ENCODE measurements at places on chromosomes 2 and 18. TPM values are rescaled to one million over a fixed set of nuclear protein-coding genes. Genes with fewer than 3 reads are reported as not detected.
A peak's percentile ranks its signal among the peaks of the same experiment; 100 is the strongest.

The STK11IP gene
- 9.0 TPM for total RNA-seq

- no peak for DNase-seq
Observed at GRCh38 chr18:7566244-7566566, 911 bp upstream of the PTPRM start.

The POTEJ gene
- not detected for total RNA-seq

DNA sequence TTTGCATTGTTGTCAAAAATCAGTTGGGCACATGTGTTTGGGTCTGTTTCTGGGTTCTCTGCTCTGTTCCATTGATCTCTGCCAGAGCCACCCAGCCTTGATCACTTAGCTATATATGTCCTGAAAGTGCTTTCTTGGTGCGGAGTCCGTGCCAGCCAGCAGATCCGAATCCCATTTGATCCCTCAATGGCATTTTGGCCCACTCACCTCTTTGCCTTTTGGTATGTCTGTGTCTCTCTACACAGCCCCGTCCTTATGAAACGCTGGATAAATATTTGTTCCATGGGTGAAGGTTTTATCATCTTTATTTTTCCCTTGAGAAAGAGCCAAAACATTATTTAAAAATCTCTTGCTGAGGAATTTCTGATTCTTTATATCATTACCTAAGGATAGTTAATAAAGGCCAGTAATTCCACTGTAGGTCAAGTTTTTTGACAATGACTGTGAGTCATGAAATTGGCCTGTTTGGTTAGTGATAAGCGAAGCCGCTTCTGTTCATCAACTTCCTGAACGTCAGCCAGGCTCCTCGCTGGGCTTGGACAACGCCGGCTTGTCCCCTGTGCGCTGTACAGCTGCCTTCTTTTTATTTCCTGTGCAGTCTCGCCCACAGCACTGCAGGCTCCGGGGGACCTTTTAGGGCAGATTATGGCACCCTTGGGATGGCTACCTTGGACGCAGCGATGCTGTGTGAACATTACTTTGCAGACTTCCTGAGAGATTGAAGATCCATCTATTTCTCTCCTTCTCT, 24.9 kb downstream of the MTCL1 start:
- no peak for DNase-seq

GRCh38 chr18:23992089-23992940, 22.2 kb upstream of the TTC39C start:
- no peak for DNase-seq

The LINC00305 gene
- total RNA-seq: not detected

DNA sequence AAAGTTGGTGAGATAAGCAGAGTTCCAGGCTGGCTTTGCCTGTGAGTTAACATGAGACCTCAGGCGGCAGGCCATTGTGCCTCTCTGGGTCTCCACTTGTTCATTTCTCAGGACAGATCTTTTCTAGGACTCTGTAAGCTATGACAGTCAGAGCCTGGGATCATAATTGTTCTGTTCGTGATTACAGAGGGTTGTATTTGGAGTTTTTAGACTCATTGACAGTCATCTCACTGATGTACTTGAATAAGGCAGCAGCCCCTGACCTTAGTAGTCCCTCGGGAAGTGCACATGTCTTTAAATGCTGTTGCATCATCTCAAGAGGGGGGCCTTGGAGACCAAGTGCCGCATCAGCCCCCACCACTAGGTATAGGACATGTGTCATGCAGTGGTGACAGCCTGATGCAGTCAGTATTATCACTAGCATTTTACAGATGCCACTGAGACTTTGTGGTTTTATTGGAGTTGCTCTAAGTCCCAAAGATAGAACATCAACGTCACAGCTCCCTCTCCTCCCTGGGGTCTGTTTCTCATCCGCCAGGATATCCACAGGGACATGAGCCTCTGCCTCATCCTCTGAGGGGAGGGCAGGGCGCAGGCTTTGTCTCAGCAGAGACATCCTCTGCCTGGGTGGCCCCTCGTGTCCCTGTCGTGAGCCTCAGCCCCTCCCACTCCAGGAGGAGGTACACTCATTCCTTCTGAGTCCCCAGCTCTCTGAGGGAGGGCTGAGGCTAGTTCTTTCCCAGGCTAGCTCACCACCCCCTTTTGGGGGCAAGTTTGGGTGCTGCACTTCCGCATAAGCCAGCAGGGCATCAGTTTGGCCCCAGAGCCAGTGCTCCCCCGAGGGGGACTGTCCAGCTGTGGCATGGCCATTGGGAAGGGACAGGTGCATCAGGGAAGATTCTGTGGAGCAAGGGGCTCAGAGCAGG, 14.1 kb downstream of the GLI2 start:
- no peak for DNase-seq

GRCh38 chr2:240225131-240225530, 84.7 kb upstream of the OTOS start:
- DNase-seq: peak; percentile 3

The ABI2 gene
- total RNA-seq: 17.4 TPM

The DLX1 gene
- total RNA-seq: not detected

DNA sequence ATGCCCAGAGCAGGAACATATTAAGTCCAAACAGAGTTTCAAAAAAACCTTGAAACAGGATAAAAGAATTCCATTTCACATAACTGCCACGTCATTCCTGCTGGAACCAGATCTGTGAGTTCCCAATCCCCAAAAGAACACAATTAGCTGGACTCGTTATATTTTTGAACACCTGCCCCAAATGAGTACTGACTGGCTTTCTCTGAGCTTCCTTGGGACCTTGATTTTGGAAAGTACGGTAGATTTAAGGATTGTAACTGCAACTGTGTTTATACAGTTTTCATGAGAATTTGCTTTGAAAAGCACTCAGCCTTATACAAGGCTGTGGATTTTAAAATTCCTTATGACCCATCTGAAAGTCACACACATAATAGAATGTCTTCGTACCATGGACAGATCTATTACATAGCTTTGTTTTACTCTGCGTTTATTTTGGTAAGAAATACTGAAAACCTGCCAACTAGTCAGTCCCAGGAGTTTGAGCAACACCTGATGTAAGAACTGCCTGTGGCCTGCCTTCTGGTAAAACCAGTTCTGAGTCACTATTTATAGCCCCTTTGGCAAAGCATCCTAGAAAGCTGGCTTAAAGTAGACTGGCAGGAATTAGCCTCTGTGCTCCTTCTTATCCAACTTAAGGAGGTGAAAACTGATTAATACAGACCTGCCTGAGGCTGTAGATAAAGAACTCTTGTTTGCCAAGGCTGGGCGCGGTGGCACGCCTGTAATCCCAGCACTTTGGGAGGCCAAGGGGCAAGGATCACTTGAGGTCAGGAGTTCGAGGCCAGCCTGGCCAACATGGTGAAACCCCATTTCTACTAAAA, 48.1 kb downstream of the MERTK start:
- DNase-seq: no peak

The FAM110C gene
- 10.1 TPM for total RNA-seq

- no peak for DNase-seq
Observed at GRCh38 chr2:205387350-205388055, 294.8 kb upstream of the NRP2 start.

The FZD7 gene
- 0.60 TPM for total RNA-seq

- no peak for DNase-seq
Observed at GRCh38 chr18:8366070-8366469, 243.2 kb upstream of the RAB12 start.

- DNase-seq: no peak
Observed at GRCh38 chr2:43190311-43191052, 35.9 kb downstream of the ZFP36L2 start.

The ZNF638 gene
- total RNA-seq: 73.4 TPM

DNA sequence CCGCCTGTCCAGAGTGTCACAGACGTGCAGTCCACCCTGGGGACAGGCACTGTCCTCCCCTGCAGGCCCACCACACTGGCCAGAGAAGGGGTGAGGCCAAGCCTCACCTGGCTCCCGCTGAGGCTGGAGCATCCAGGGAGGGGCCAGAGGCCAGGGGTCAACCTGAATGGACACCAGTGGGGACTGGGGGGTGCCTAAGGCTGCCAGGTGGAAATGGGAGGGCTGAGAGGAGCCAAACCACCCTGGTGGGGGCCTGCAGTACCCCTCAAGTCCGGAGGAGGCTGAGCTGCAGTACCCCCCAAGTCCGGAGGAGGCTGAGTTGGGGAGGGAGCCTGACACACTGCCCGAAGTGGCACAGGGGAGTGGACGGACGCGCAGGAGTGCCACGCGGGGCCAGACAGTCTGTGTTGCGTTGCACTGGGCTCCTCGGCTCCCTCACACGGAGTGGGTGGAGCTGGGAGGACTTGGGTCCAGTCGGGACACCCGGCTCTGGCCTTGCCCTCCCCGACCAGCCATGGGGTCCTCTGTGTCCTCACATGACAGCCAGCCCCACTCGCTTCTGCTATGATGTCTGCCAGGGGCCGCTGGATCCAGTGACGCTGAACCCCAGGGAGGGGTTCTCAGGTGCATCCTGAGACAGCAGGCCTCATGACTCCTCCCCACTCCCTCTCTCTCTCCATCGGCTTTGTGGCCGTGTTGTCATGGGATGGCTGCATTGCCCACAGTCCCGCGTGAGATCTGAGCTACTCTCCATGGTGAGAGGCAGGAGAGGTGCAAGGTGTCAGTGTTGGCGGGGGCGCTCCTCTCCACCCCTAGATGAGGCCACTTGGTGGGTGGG, 22.3 kb upstream of the GPC1 start:
- peak; percentile 64 for DNase-seq

DNA sequence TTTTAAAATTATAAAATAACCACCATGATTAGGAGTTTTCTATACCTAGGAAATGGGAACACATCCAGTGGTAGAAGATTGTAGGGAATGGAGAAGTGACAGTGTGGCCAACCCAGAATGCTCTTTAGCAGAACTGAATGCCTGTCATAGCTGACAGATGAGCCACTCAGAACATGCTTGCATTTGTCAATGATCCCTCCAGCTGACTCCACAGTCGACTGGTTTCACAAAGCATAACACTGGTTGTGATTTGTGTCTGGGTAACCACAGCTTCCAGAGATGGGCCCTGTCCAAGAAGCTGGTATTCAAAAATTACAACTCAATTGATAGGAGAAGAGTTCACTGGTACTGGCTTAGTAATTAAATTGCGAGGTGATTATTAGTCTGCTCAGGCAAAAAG, 9.0 kb upstream of the CTIF start:
- DNase-seq: no peak

DNA sequence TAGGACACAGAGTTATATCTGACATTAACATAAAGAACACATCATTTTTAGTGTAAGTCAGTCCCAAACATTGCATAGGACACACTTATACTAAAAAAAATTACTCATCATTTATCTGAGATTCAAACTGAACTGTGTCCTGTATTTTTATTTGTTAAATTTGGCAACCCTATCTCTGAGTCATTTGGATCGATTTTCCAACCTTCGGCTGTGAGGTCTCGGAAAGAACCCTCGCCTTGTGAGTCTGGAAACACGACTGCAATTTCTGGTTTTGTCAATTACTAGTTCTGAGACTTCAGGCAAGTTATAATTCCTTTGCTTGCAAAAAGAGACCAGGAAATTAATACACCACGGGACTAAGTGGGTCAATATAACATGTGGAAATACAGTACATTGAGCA, 14.0 kb downstream of the ATP8B1 start:
- DNase-seq: no peak

GRCh38 chr2:160574468-160575140, 81.0 kb upstream of the RBMS1 start:
- DNase-seq: no peak

DNA sequence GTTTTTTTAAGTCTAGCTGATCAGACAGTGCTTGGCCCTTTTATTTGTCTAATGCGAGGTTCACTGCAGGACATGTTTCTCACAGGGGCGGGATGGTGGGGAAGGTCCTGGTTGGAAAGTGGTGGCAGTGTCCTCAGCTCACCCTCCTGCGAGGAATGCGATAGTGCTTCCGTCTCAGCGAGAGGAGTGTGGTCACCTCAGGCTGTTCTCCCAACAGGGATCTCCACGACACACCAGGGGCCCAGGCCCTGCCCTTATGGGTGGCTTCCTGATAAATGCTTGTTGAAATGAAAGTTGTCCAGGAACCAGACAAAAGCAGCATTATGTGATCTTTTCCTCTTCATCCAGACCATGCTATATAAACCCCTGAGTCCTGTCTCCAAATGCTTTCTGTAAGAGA, 70.1 kb downstream of the BOLA3 start:
- no peak for DNase-seq

The SLC19A3 gene
- total RNA-seq: 4.6 TPM

DNA sequence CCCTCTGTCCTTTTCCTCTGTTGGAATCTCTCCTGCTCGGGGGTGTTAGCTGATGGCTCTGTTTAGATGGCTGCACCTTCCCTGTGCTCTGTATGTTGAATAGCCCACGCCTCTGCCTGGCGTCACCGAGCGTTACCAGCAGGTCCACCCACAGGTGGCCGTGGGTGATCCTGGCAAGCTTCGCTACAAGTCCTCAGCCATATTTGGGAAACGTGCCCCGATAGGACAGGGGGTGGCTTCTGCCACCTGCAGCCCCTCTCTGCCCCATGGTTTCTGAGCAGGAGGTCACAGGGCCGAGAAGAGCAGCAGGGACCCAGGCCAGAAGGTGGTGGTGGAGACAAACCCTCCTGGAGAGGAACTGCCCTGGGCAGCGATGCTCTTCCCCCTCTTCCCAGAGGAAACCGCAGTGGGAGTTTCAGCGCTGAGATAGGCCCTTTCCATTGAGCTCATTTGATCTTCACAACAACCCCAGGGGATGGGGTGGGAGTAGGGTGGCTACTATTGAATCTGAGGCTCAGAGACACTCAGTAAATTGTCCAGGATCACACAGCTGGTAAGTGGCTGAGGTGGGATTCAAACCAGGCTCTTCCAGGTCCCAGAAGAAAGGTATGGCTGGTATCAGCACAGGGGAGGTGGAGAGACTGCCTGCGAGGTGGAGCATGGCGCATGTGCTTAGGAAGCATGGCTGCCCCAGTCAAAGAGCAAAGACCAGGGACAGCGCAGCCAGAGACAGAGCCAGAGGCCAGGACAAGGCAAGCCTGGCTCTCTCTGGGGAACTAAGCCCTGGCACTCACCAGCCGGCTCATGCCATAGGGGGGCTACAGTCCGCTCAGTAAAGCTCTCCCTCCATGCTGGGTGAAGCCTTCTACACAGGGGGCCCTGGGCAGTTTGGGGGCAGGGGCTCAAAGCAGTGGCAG, 15.0 kb downstream of the NGEF start:
- DNase-seq: no peak

- no peak for DNase-seq
Observed at GRCh38 chr2:76256458-76257088, 545.9 kb upstream of the GCFC2 start.

The ASIC4 gene
- total RNA-seq: 0.04 TPM

- no peak for DNase-seq
Observed at GRCh38 chr18:43863180-43863579, 585.9 kb upstream of the SYT4 start.

GRCh38 chr2:241636182-241637017, 558 bp downstream of the THAP4 start:
- DNase-seq: peak; percentile 47

DNA sequence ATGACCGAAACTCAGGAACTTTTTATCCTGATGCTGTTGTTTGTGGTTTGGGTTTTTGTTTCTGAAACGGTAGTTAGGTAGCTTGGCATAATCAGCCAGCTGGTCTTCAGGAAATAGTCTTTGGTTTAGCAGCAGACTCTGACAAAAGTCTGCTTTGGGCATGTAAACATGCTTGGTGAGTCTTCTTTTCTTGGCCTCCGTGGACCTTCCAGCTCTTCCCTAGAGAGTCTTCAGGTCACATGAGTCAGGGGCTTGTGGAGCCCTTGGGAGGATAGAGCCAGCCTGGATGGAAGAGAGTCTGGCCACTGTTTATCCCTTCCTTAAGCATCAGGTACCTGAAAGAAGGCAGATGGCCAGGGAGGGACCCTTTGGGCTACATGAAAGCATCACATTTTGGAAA, 154.5 kb downstream of the MGAT5 start:
- no peak for DNase-seq

- DNase-seq: no peak
Observed at GRCh38 chr18:62808123-62808522, 92.8 kb downstream of the PHLPP1 start.

All from pancreas (tissue), 10 donors.